ENCODE measurements at places on chromosomes 6 and 20.
A peak's percentile ranks its signal among the peaks of the same experiment; 100 is the strongest.

- DNase-seq = no peak
Measured at GRCh38 chr6:168394606-168395005, 46.4 kb upstream of the SMOC2 start.

- no peak for DNase-seq
Measured at GRCh38 chr6:47149554-47149953, 107.4 kb upstream of the ADGRF1 start.

DNA sequence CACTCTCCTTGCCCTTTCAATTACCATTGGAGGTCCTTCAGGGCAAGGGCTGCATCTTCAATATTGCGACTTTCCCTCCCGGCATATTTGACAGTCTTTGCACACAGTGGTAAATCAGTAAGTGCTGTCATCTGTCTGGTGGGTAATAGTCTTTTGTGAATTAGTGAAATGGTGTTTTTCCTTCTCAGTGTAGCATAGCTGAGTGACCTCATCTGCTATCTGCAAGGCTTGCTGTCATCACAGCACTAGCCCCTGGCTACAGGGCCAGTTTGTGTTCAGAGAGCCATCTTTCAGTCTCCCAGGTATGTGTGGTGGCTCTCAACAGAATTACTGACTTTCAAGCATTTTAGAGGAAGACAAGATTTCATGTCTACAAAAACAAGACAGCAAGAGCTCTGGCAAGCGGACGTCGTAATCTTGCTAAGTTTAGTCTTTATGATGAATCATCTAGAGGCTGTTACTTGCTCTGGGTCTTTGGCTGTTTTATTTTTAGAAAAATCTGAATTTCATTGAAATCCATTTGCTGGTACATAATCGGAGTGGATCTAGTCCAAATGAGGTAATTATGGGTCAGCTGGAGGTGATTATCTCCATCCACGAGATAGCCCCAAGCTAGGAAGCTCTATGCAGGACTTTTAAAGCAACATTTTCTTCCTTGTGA, 528.9 kb downstream of the EPM2A start:
- no peak for DNase-seq

GRCh38 chr6:151551223-151551857, 57.5 kb downstream of the CCDC170 start:
- DNase-seq = no peak

- no peak for DNase-seq
Measured at GRCh38 chr6:52540286-52540902, 36.5 kb downstream of the TRAM2 start.

GRCh38 chr6:87879132-87879861, 168.3 kb upstream of the SPACA1 start:
- DNase-seq = no peak

- no peak for DNase-seq
Measured at GRCh38 chr6:24919056-24919892, 16.5 kb downstream of the RIPOR2 start.

DNA sequence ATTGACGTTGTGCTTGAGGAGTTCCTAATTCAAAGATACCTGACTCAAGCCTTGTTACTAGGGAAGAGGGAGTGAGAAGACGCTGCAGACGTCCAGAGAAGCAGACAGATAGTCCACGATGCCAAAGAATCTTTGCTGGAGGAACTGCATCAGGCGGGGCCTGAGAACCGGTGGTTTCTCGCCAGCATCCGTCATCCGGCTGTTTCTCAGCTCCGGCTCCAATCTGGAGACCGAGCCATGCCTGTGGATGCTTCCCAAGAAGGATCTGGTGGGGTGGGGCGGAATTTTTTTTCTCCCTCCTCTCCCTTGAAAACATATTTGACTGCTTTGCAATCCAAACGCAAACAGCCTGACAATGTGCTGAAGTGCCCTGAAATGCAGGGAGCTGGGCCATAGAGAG, 125.8 kb upstream of the SRSF6 start:
- DNase-seq = no peak

DNA sequence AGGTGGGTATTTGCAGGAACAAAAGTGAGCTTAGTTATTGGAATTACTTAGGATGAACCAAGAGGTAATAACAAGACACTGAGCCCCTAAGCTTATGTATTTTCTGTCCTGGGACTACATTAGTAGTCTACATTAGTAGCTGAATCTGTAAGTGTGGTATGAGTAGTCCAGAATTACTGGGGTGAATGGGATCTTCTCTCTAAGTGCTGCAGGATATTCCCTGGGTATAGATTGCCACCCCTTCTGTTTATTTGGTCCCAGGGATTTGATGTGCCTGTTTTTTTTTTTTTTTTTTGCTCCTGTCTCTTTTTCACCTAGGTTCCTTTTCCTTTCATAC, 5.9 kb downstream of the CD2AP start:
- no peak for DNase-seq

- no peak for DNase-seq
Measured at GRCh38 chr20:13788167-13788834, 3.5 kb downstream of the NDUFAF5 start.

GRCh38 chr20:3702611-3703391, 9.6 kb downstream of the SIGLEC1 start:
- no peak for DNase-seq

GRCh38 chr20:2729251-2729713, 36.7 kb downstream of the EBF4 start:
- DNase-seq = no peak

DNA sequence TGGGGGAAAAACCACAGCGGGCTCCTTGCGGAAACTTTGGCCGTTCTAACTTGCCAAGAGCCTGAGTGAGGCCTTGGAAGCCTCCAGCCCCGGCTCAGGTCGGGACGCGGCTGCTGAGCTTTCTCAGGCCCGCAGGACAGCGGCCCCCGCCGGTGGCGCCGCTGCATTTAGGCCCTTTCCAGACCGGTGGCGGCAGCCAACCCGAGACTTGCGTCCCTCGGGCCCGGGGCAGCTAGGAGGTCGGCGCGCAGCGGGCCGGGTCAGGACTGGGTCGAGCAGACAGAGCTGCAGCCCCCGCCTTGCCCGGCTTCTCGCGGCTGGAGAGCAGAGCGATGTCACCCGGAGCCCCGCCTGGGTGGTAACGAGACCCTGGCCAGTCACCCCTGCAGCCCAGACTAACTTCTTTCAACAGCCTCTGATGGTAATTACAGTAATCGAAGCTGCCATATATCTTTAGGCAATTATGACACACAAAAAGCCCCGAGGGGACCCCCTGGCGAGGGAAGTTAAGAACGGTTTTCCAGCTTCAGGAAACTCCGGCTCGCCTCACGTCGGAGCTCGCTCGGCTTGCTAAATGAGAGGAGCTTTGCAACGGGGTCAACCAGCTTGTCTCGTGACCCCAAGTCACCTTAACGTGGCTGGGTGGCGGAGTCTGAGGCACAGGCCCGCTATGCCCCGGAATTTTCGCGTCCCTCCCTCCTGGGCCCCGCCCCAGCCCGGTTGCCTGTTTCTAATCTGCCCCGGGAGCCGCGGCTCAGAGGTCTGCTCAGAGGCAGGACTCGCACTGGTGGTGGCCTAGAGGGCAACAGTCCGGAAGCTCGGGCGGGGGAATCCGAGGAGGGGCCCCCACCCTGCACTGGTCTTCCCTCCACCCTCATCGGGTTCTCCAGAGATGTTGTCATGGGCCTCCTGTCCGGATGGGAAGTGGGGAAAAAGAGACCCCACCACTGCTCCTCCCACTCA, 3.0 kb downstream of the NR2E1 start:
- no peak for DNase-seq

DNA sequence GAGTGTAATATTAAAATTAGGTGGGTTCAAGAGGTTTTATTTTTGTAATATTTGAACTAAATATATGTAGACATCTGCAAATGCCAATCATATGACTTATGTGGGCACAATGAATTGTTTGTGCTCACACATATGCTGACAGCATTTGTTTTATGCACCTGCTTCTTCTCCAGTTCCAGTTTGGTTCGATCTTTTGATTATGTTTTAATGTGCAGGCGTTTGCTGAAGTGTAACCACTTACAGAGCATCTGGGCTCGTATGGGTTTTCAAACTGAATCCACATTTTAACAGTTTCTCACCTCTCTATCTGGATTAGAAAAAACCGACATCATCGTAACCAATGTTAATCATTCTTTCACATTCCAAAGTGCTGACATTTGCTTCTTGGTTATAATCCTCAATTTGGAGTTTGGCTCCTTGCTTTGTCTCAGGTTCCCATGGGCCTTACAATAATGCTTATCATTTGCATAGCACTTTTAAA, 129.1 kb upstream of the SPACA1 start:
- DNase-seq = no peak

DNA sequence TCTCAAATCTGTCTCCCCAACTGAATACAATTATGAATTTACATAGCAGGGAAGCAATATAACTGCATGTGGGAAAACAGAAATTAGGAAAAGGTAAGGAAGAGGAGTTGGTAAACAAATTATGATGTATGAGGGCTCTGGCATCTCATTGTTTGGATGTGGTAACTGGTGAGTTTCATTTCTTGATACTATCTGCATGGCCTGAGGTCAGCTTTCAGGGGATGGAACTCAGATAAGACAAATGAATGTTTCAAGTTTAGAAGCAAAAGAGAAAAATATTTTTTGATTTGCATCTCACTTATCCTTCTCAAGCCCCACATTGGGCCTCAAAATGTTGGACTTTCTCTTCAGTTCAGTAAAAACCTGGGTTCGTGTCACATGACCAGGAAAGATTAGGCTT, 302.2 kb upstream of the GJE1 start:
- no peak for DNase-seq

DNA sequence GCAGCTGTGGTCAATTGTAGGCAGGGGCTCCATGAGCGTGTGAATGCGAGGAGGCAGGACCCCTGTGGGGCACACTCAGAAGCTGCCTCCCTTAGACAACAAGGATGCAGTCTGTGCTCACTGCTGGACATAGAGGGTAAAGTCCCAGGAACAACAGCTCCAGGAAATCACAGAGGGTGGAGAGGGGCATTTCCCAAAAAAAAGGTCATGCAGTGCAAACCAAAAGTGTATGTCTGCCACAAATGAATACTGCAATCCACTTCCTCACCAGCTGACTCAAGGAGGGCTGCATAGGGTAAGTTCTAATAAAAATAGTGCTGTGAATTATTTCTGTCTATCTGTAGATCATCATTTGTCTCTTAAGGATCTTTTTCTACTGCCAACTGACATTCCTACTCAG, 95.8 kb downstream of the RNF182 start:
- no peak for DNase-seq

GRCh38 chr6:169785566-169785965, 34.1 kb downstream of the ERMARD start:
- no peak for DNase-seq

GRCh38 chr6:40408786-40409542, 178.2 kb downstream of the LRFN2 start:
- DNase-seq = no peak

GRCh38 chr20:64068386-64069208, 5.6 kb downstream of the TCEA2 start:
- DNase-seq = no peak

DNA sequence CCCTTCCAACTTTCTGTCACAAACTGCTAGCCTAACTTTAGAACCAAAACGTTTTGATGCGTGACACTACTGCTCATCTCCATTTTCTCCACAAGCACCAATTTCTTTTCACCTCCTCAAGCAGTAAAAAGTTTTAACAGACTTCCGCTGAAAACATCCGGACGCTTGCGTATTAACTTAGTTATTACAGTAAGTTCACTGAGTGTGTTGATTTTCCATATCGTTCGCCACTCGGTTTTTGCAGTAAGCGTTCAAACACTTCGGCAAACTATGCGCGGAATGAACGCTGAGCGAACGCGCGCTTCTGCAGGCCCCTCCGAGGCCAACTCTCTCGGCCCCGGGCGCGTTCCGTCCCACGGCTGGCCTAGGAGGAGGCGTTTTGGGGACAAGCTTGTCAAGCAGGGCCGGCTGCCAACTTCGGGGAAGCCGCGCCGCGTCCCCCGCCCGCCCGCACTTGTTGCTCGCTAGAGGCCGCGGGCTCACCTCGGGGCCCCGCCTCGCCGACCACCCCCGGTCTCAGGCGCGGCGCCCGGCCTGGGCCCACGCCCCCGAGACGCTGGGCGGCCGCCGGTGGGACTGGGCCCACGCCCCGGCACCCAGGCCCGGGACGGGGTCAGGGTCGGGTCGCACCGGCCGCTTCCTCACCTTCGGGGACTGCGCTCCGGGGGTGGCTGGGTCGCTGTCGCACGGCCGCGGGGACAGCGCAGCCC, 945 bp downstream of the PHF10 start:
- peak; percentile 39 for DNase-seq

DNA sequence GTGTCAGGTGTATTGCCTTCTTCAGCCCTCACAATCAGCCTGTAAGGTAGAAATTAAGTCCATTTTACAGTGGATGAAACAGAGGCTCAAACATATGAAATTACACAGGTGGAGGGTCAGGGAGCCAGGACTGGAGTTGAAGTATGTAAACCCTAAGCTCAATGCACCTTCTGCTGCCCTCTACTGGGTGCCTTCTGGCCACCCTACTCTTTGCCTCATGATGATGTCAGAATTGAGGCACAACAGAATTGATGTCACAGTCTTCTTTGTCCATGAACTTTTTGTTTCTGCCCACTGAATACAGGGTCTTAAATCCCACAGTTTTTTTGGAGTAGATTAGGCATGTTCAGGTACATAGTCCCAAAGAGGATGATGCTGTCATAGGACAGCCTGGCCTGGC, 400.8 kb upstream of the CHD6 start:
- no peak for DNase-seq

- no peak for DNase-seq
Measured at GRCh38 chr20:10928841-10929421, 255.1 kb upstream of the JAG1 start.

DNA sequence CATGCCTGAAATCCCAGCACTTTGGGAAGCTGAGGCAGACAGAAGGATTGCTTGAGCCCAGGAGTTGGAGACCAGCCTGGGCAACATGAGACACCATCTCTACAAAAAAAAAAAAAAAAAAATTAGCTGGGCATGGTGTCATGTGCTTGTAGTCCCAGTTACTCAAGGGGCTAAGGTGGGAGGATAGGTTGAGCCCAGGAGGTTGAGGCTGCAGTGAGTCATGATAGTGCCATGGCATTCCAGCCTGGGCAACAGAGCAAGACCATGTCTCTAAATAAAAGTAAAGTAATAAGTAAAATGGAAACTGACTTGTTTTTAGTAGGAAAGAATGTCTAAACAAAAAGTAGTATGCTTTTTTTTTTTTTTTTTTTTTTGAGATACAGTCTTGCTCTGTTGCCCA, 240.7 kb downstream of the ARID1B start:
- DNase-seq = no peak

GRCh38 chr20:29874476-29875202, 1382.8 kb upstream of the DEFB115 start:
- no peak for DNase-seq

GRCh38 chr6:60670036-60670435, 1616.0 kb downstream of the KHDRBS2 start:
- no peak for DNase-seq

GRCh38 chr20:760751-761417, 7.4 kb downstream of the SLC52A3 start:
- no peak for DNase-seq

- DNase-seq = no peak
Measured at GRCh38 chr6:814378-815347, 121.7 kb upstream of the EXOC2 start.

DNA sequence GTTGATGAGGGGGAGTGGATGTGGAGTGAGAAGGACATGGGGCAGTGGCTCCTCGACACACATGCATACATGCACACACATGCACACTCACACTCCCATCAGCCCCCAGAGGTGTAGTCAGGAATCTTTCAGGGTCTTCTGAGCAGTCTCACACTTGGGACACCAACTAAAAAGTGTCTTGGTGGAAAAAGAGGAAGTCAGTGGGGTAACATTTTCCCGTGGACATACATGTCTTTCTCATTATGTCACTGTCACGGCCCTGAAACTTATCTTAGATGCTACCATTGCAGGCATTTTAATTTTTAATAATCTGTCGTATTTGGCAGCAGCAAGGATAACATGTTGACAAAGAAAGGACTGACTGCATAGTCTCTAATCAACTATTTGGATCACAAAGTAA, 261.1 kb downstream of the ADGRG6 start:
- DNase-seq = no peak

- no peak for DNase-seq
Measured at GRCh38 chr20:58251979-58252591, 23.6 kb upstream of the ANKRD60 start.
